ENCODE measurements at places on chromosomes 5 and 9. TPM values are rescaled to one million over a fixed set of nuclear protein-coding genes. Genes with fewer than 3 reads are reported as not detected.

- DNase-seq: no peak
Observed at GRCh38 chr9:82255481-82256176, 267.1 kb downstream of the SPATA31D1 start.

DNA sequence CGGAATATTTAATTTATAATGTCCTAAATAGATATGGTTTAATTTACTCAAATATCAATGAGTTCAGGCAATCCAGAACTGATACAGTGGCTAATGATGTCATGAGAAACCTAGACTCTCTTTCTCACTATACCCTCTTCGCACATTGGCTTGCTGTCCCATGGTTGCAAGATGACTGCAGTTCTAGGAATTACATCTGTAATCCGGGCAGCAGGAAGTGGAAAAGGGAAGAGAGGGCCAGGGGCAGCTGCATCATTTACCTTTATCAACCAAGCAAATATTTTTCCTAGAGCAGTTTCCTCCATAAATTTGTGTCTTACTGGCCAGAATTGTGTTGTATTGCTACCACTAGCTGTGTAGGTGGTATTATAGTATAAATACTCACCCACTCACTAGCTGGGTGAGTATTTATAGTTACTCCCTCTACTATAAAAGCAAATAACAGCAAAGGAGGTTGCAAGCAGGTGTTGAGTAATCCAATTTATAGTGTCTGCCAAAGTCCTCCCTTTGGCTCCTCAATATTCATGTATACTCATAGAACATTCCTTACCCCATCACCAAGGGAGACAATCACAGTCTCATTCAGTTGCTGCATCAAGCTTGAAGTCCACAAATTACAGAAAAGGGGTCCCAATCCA is 168.8 kb downstream of the DROSHA start:
- DNase-seq: no peak

DNA sequence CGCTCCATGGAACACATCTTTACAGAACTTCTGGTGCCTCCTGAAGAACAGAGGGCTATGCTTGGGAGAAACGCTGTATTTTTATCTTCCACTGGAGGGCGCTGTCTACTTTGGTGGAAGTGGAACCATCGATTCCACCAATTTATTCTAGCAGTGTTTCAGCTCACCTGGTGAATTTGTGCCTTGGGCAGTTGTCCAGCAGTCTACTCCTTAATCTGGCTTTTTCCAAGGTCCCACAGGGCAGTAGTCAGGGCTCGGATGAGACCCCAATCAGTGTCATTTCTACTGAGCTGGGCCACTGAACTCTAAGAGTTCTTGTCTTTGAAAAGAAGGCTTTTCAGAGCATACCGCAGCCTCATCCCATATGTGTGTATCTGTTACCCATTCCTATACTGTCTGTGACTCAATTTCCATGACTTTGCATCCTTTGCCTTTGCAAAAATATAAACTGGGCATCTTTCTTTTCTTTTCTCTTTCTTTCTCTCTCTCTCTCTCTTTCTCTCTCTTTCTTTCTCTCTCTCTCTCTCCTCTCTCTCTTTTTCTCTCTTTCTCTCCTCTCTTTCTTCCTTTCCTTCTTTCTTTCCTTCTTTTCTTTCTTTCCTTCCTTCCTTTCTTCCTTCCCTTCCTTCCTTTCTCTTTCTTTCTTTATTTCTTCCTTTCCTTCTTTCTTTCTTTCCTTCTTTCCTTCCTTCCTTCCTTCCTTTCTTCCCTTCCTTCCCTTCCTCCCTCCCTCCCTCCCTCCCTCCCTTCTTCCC is 138.4 kb upstream of the ZNF618 start:
- DNase-seq: peak; percentile 37

DNA sequence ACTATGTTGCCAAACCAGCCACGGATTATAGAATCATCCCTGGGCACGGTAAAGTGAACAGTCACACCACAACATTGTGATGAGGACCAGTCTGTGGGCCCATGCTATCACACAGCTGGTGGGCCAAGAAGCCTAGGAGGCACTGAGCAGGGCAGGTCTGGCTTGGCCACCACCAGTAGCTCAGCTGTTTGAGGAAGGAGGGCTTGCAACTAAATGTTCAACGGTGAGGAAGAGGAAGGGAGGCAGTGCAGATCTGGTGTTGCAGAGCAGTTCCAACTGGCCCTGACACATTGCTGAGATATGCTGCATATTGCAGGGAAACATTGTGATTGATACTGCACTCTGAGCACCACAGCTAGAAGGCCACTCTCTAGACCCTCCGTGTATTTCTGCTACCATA is 77.9 kb upstream of the ATG10 start:
- no peak for DNase-seq

DNA sequence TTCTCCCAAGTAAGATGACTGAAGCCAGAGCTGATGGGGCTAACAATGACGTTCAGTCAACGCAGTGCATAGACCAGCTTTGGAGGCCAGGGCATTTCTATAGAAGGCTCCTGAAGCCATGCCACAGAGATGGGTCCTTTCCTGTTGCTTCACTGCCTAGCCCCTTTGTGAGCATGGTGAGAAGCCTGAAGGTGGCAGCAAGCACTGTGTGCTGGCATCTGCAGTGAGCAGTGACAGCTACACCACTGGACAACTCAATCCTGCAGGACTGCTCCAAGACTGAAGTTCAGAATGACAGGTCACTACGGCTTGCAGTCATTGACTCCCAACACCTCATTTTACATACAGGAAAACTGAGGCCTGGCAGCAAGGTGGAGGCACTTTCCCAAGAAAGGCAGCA is 229.0 kb downstream of the TSSK1B start:
- no peak for DNase-seq

GRCh38 chr9:107176436-107177151 is 106.5 kb upstream of the RAD23B start:
- no peak for DNase-seq

WDR38 gene
- total RNA-seq: 0.62 TPM

Measured in G401 (cell line).